ENCODE measurements at places on chromosomes 2 and 18.

DNA sequence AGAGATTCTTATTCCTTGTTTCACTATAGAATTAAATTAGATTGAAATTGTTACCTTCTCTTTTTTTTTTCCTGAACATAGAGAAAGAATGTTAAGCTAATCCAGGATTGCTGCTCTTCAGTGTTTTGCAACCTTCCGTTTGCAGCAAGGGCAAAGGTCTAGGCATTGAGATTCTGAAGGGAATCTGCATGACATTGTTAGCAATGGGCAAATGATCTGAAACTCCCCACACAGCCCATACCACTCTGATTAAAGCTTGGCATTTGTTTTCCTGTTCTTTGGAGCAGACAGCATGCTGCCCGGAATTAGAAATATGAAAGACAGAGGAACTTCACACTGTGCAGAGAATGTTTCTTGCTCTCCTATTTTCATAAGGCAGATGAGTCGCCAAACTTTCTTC is 551.8 kb downstream of the SOCS6 start:
- no peak for DNase-seq

DNA sequence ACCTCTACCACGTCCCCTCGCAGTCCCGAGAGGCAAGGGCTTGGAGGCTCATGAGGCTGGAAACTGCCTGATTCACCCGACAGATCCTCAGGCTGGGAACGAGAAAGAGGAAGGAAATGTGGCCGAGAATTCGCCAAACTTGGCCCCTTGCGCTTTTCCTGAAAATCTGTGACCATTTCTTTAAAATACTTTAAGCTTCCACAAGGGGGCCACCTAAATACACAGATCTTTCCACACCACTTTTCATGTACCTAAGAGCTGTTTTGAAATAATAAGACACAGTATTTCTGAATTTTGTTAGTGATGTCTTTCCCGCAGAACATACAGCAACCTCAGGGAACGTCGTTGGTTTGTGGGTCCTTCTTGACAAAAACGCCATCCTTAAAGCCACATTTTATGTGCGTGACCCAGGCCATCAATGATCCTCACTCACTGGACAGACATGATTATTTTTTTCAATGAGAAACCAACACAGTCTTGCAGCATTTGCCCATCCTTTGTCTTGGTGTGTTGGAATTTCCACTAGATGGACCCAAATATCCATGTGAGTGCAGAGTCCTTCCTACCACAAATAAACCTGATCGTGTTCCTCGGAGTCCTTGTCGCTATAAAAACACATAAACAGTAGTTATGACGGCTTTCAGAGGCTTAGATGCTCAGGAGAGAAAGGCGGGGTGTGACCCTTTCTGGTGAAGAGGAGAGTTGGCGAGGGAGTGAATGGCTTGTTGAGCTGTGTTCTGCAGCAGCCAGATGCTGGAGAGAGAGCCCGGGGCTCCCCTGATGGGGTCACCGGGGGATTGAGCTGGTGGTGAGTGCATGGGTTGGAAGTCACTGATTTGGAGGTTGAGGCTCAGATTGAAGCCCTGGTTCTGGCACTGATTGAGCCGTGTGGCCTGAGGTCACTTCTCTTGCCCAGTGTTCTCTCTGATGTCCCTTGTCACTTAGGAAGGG is 25.0 kb downstream of the DCDC2C start:
- DNase-seq = peak; percentile 38

DNA sequence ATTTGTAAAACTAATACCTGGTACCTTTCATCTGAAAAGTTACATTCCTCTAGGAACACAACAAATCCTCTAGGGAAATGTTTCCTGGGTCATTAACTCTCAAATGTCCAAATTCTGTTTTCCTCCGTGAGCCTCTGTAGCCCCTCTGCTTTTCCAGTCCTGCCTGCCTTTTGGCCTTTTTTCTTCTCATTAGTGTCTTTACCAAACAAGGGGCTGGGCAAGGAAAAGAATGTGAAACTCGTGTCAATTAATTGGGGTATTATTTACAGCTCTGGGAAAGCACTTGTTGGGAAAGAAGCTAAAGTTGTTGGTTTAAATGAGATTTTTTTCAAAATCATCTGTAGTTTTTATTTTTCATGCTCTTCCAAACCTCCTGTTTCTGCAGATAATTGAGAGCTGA is 198.1 kb upstream of the NRP2 start:
- DNase-seq = no peak

GRCh38 chr2:237433920-237434676 is 20.1 kb upstream of the COL6A3 start:
- DNase-seq = no peak

DNA sequence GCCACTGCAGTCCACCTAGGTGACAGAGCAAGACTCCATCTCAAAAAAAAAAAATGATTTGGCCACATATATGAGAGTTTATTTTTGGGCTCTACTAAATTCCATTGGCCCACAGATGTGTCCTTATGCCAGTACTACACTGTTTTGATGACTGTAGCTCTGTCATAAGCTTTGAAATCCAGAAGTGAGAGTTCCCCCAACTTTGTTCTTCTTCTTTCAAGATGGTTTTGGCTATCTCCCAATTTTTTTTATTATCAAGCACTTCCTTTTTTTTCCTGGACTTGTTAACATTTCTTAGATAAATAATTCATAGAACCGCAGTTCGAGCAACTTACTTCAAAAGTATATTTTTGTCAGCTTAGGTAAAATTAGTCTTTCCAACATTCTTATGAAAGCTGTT is 96.9 kb downstream of the TSHZ1 start:
- no peak for DNase-seq
